Omental fat pad (tissue), 4 donors: ENCODE measurements at places on chromosomes 7 and 10.

GRCh38 chr10:88038268-88038667 is 174.8 kb downstream of the PTEN start:
- DNase-seq = no peak

GRCh38 chr7:8089036-8089780 is 120.6 kb downstream of the GLCCI1 start:
- no peak for DNase-seq

- no peak for DNase-seq
Observed at GRCh38 chr7:92798517-92799249, 37.7 kb downstream of the CDK6 start.

DNA sequence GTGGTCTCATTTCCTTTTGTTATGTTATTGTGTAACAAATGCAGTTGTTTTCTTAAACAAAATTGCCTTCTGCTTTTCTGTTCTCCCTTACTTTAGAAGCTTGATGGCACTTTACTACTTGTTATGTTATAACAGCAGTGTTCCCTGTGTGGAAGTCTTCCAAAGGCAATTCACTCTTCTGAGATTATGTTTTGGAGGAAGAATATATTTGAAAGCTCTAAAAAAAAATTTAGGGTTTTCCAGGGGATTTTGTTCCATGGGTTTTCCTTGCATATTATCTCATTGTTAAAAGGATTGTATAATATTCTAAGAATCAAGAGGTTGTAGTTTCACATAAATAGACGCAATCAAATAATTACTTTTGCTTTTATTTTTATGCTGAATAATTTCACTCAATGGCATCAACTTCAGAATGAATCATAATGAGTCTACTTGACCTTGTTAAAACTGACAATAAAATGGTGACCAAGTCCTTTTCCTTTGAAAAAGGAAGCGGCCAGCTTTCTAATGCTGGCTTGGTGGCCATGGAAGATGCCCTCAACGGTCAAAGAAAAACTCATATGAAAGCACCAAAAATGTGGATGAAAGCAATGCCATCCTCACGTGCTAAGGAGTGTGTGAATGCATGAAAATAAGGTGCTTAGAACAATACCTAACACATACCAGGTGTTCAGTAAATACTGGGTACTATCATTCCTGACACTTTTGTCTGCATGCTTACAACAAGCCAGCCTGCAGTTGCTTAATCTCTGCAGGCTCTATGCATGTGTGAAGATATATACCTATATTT is 92.4 kb upstream of the KLF6 start:
- no peak for DNase-seq

GRCh38 chr10:24202181-24202570 is 6.8 kb upstream of the KIAA1217 start:
- no peak for DNase-seq

DNA sequence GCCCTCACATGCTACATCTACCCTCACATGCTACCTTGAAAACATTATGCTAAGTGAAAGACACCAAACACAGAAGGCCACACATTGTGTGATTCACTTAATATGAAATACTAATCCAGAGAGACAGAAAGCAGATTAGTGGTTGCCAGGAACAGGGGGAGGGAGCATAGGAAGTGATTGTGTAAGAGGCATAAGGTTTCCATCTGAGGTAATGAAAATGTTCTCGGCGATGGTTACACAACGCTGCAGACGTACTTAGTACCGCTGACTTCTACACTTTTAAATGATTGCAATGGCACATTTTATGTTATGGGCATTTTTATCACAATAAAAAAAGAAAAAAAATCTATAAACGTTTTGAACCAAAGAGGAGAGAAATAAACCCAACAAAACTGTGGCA is 742.3 kb downstream of the TYW1 start:
- DNase-seq = no peak

GRCh38 chr10:127447197-127447596 is 101.9 kb upstream of the NPS start:
- no peak for DNase-seq

DNA sequence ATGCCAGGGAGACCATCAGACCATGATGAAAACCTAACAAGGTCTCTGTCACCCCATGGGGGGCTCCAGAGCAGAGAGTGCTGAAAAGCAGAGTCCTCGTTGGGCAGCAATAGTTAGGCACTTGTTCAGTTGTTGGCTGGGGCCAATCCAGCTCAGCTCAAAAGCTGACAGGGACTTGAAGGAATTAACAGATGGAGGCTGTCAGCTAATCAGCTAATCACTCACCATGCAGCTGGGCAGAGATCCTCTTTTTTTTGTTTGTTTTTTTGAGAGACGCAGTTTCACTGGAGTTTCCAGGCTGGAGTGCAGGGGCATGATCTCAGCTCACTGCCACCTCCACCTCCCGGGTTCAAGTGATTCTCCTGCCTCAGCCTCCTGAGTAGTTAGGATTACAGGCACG is 18.1 kb downstream of the CEP55 start:
- no peak for DNase-seq

- DNase-seq = peak; percentile 73
Observed at GRCh38 chr7:74449809-74450397, 3.8 kb upstream of the GTF2IRD1 start.

DNA sequence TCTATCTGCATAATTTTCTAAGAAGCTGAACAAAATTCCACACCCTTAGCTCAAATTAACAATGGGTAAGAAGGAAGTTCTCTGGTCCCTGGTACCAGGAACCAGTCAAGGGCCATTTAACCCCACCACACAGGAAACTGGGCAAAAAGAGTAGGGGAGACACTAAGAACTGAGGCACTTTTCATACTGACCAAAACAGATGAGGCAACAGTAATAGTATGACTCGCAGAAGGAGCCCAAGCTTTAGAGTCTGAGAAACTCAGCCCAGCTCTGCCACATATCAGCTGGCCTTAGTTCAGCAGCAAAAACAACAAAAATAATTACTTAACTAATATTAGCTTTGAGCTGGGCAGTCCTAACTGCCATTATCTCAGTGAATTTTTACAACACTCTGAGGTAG is 221.2 kb downstream of the FAM107B start:
- DNase-seq = no peak

- peak; percentile 70 for DNase-seq
Observed at GRCh38 chr10:47047577-47048525, 136.6 kb downstream of the PTPN20 start.

DNA sequence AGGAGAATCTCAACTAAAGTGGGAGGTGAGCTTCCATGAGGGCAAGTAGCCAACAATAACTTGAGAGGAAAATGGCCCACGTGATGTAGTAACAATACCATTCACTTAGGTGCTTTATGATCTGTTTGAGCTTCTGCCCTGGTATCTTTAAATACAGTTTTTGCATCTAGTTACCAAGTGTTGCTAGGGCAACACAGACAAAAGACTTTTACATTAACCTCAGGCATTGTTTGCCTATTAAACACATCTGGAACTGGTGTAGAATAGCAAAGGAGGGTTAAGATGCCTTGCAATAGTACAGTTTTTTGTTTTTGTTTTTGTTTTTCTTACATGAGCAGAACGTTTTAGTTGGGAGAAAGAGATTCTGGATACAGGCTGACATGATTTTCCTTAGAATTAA is 97.7 kb upstream of the MTPN start:
- DNase-seq = no peak

DNA sequence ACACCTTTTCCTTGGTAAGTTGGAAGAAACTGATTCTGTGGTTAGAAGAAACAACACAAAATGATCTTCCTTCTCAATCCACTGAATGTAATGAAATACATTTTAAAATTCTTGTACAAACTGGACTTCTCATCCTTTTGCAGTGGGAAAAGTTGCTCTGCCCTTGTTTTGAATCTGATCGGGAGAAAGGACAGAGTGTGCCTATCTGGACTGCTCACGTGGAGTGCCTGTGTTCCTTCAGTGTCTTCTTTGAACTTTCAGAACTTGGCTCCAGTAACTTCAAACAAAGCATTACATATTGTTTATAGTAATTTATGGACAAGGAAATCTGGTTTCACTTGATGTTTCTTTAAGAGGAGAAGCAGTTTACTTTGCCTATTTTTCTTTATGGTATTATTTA is 17.1 kb downstream of the SLC26A3 start:
- no peak for DNase-seq

DNA sequence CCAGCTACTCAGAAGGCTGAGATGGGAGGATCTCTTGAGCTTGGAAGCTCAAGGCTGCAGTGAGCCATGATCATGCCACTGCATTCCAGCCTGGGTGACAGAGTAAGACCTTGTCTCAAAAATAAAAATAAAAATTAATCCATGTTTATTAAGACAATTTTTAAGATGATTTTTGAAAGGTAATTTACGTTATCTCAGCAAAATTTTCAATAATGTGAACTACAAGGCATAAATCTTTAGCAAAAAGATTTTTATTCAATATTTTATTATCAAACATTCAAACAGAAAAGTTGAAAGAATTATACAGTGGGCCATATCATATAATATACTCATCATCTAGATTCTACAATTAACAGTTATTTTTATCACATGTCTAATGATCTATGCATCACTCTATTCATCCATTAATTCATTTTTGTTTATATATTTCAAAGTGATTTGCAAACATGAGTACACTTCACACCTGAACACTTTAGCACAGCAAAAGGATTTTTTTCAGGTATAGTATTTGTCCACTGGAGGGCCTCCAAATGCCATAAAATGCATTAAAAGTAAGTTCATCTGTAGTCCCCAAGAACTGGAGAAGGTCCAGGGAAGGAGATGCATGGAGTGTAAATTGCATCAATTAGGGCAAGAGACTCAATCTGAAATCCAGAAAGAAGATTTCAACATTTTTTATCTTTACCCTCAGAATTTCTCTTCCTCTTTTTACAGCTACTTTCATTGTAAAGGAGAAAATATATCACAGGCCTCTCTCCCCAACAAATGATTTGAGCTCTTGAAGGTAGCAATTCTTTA is 38.6 kb upstream of the RSBN1L start:
- no peak for DNase-seq

GRCh38 chr10:27366769-27367168 is 126.2 kb upstream of the ACBD5 start:
- no peak for DNase-seq

DNA sequence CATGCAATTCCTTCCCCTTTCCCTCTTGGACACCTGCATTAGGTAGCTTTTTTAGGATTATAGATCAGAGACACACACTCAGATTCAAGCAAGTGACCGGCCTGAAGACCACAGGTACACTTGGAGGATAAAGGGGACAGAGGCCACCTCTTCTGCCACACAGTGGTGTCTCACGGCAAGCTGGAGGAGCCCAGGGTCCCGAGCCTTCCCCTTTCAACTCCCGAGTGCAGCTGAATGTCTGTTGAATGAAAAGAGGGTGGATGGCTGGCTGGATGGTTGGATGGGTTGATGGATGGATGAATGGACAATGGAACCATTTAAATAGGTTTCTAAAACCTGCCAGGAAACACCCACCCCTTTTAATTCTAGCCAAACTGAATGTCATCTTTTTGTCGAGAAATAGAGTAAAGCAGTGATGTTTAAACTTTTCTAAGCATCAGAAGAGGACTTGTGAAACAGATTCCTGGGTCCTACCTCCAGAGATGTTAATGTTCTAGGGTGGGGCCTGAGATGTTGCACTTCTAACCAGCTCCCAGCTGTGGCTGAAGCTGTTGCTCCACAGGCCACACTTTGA is 49.2 kb upstream of the ZMIZ1 start:
- no peak for DNase-seq

DNA sequence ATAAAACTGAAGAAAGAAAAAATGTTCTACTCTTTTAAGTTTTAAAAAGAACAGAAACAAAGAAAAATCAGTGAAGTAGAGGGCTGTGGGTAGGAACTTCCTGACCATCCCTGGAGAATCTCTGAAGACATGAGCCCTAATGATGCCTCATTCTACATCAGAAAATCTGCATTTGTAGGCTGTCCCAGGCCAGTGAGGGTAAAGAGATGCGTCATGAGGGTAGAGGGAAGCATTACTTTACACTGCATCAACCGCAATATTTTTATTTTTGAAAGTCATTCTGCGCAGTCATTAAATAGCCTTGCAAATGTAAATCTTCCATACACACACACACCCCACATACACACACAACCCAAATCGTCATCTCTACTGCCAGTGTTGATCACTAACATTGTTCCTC is 82.1 kb upstream of the CABCOCO1 start:
- DNase-seq = no peak

DNA sequence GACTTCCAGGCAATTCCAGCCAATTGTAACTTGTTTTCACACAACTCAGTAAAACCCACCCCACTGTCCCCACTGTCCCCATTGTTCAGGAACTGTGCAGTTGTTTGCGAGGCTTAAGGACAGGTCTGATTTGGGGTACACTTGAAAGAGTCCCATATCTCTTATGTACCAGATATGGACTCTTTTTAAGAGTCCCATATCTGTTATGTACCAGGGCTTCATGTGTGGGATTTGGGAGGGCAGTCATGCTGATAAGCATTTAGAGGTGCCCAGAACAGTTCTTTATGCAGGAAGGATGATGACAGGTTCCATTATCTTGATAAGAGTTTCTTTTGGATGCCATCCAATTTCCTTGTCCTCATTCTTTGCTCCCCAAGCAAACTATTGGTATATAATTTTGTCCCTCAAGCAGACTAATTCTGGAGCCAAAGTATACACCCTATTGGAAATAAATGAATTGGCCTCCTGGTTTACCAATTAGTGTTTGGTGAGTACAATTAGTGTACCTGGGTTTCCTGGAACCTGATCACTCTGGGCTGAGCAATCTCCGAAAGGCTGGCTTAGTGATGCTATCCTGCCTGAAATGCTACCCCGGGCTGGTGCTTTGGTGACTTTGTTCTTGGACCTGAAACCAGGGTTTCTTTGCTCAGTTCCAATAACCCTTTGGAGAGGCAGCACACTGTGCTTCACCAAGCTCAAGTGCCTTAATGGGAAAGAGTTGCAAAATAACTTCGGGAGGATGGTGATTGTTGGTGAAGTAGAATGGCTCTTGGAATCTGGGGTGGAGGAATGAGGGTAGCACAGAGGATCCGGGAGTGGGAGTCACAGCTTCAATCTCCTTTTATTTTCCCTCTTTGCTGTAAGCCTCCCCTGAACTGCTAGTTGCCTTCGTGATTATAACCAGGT is 6.2 kb upstream of the DMBT1 start:
- DNase-seq = no peak

DNA sequence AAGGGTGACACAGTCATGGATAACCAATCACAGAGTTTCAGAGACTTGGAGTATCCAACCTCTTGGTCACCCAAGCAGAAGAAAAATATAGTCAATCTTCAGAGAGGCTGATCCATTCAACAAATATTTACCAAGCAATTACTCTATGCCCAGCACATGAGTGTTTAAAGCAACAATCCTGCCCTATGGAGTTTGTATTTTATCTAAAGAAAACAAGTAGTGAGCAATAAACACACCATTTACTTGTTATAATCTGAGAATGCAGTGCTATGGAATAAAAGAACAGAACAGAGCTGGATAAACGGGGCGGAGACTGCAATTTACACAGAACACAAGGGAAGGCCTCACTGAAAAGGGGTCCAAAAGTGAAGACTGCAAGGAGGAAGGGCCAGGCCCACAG is 63.8 kb downstream of the GRB10 start:
- no peak for DNase-seq

- DNase-seq = no peak
Observed at GRCh38 chr10:88522715-88523114, 60.4 kb downstream of the RNLS start.
